ENCODE measurements at places on chromosomes 11 and 22.

- no peak for DNase-seq
Measured at GRCh38 chr11:95453616-95454171, 222.7 kb upstream of the SESN3 start.

- no peak for DNase-seq
Measured at GRCh38 chr11:56624661-56625110, 10.0 kb upstream of the OR5M1 start.

DNA sequence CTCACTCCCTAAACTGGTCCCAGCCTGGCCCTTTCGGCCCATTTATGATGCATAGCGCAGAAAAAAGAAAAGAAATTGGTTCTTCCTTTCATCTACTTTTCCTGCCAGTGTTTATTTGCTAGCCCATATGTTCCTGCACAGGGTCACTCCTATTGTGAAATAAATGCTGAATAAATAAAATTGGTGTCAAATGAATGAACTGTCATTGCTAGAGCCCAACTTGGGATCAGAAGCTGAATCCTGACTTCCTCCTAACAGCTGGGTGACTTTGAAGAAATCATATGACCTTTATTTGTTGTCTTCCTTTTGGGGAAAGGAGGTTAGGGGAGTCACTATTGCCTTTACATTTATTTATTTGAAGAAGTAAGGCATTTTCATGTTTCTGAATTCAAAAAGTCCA is 92.0 kb downstream of the PRR5L start:
- DNase-seq = no peak

DNA sequence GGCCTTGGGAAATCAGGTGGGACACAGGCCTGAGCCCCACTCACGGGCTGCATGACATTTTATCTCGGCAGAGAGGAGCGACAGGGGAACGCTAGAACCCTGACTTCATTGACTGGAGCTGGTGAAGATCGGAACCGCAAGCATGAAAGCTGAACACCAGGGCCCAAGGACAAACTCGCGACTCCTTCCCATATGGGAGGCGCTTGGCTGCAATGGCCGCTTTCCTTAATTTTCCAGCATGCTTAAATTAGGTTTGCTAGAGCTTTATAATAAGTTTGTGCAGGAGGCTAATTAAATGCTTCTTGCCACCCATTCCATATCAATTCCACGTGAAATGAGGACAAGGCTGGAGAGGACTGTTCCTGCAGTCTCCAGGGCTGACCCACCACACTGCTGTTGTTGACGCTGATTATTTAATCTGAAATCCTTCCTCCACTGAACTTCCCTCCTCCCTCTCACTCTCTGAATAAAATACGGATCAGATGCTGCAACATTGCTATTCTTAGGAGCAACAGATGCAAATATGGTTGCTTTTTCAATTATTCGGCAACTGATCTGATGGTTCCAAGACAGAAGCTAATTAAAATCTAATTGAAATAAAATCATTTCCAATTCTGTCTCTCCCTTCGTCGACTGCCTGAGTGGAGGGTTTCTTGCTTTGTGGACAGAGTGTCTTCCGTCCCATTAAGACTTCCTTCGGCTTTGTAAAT is 692.9 kb downstream of the OPCML start:
- DNase-seq = no peak

DNA sequence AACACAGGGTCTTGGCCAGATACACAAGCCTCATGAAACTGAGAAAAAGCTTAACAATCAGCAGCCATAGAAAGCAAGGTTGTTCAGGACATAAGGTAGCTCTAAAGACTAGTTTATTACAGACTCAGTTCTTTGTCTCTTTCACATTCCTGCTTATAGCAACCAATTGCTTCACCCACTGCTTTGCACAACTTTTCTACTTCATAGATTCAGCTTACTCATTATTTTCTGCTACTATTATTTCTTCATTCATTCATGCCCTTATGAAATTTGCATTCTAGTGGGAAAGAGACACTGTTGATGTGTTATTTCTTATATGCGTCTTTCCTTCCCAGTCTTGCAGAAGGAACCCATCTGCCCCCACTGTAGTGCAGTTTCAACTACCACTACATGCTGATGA is 4.7 kb downstream of the CCDC34 start:
- no peak for DNase-seq

GRCh38 chr11:61543606-61544306 is 35.2 kb downstream of the LRRC10B start:
- no peak for DNase-seq

DNA sequence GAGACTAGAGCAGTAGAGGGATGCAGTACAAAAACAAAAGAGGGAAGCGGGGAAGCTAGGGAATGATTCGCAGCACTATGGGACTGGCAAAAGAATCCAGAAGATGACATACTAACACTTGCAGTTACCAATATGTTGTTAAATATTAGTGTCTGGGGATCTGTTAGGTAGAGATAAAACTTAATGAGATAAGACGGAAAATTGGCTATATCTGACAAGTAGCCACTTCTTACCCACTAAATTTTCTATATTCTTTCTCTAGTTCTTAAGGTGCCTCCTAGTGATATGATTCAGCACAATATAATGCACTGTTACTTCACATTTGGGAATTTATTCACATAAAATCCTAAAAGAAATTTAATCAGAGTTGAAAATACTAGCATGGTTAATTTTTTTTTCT is 30.8 kb downstream of the CCDC90B start:
- no peak for DNase-seq

DNA sequence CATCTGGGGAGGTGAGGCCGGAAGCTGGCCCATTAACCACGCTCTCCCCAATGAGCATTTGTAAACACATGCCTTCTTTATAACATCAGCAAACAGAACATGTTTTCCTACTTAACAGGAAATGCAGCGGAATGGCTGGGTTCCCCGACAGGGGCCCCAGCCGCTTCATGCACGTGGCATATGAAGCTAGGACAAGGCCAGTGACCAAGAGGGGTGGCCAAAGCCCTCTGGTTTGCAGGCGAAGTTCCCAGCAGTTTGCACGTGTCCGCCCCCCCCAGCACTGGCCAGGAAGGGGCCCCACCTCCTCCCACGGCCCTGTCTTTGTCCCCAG is 38.7 kb upstream of the LINC01488 start:
- DNase-seq = no peak

GRCh38 chr22:41913842-41914534 is 886 bp downstream of the SHISA8 start:
- no peak for DNase-seq
